ENCODE measurements at places on chromosomes 4 and X.

DNA sequence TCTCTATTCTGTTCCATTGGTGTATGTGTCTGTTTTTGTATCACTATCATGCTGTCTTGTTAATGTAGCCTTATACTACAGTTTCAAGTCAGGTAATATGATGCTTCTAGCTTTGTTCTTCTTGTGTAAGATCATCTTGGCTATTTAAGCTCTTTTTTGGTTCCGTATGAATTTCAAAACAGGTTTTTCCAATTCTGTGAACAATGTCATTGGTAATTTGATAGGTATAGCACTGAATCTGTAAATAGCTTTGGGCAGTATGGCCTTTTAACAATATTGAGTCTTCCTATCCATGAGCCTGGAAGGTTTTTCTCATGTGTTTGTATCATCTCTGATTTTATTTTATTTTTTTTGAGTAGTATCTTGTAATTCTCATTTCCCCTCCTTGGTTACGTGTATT, 94.3 kb downstream of the ANAPC10 start:
- DNase-seq = no peak

DNA sequence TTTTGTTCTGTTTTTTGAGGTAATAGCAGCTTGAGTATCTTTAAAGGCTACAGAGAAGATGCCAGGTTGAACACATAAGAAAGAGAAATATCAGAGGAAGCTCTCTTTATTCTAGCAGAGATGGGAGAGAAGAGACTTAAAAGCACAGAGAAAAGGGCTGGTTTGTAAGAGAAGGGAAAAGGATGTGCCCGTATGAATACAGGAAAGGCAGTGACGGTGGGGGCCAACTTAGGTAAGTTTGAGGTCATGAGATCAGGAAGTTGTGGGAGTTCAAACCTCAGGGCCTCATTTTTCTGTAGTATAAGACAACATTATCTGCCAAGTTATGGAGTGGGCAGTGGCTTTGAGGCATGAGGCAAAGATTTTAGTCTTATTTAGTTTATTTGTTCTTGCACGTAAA, 121.3 kb upstream of the S100G start:
- DNase-seq = no peak

DNA sequence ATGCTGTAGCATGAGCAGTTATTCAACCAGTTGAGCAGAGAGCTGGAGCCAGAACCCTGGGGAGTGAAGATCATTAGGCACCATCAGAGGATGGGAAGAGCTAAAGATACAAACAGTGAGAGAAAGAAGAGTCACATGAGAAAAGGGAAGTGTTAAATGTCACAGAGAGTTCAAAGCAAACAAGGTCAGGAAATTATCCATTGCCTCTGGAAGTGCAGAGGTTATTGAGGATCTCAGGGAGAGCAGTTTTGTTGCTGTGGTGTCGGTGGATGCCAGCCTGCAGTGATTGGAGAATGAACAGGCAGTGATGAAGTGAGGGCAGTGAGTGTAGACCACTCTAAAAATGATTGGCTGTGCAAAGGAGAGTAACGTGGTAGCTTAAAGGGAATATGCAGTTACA, 17.7 kb downstream of the SPARCL1 start:
- DNase-seq = no peak

DNA sequence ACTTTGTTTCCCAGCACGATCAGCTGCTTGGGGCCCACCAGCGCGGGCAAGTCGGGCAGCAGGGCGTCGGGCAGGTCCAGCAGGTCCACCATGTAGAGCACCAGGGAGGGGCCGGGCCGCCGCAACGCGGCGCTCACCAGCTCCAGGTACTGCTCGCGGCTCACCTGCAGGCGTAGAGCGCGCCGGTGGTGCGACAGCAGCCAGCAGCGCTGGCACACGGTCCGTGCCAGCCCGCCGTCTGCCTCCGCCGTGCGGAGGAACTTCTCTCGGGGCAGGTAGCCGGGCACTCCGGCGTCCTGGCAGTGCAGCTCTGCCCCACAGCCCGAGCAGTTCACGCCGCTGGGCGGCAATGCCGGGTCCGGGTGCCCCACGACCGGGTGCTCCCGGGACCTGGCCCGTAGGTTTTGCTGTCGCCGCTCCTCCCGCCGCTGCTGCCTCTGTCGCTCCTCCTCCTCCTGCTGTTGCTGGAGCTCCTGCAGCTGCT, 527 bp downstream of the NOA1 start:
- DNase-seq = no peak

- no peak for DNase-seq
Measured at GRCh38 chr4:189785257-189785656, 155.4 kb upstream of the FRG1 start.

DNA sequence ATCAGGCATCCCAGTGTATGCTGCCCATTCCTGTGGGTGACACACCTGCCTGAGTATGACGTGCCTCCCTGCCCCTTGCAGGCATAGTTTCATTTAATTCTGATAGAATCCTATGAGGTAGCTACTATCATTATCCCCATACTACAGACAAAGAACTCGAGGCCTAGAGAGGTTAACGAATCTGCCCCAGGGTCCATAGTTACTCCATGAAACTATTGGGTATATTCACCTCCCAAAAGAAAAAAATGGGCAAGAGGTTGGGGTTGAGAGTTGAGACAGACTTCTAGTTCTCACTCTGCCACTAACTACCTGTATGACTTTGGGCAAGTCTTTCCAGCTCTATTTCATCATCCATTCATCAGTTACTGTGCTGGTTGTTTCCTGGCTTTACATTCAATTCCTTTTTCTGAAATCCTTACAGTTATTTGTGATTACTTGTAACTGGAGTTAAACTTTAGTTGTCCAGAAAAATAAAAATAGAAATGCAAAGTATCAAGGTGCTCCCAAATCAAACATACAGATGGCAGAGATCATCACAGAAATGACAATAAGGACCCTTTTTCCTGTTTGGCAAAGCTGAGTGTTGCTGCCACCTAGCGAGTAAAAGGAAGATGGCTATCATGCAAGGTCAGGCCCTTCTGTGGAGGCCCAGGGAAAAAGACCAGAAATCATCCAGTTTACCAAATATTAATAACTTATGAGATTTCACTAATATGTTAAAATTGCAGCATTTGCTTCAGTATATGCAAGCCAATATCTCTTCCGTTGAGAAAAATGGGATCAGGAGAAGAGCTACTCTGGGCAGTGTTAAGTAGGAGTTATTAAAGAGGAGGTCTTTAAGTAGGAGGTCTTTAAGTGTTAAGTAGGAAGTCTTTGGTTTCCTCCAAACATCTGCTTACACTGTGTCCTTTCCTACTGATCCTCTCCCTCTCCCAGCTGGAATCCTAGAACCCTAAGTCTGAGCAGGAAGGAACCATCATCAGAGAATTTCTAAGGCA, 17.1 kb upstream of the MAP7D3 start:
- DNase-seq = peak; percentile 41

DNA sequence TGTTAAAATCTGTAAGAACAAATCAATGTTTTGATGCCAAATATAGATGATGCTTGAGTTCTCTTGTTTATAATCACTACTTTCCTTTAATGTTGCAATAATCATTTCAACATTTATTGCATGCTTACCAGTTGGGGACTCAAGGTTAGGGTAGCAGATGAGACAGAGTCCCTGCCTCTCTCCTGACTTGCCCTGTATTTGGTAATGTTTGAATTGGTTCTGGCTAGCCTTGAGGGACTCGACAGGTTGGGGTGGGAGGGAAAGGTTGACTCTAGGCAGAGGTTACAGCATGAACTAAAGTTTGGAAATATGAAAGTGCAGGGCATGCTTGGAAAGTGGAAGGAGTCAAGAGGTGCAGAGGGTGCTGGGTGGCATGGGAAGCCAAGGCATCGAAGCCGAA, 2.0 kb downstream of the SEC24B start:
- no peak for DNase-seq

DNA sequence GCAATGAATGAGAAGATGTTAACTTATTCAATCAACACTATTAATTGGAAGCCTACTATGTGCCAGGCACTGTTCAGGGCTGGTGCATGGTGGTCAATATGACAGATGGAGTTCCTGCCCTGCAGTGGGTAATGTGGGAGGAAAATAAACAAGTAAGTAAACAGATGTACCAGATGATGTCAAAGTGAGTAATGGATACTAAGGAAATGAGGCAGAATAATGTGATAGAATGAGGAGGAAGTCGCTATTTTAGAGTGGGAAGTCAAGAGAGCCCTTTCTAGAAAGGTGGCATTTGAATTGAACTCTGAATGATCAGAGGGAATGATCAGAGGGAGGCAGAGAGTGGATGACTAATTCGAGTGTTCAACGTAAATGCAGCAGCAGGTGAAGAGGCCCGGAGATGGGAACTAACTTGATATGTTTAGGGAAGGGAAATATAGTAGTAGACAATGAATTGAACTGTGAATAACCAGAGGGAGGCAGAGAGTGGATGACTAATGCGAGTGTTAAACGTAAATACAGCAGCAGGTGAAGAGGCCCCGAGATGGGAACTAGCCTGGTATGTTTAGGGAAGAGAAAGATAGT, 48.3 kb downstream of the HMGB3 start:
- DNase-seq = no peak

DNA sequence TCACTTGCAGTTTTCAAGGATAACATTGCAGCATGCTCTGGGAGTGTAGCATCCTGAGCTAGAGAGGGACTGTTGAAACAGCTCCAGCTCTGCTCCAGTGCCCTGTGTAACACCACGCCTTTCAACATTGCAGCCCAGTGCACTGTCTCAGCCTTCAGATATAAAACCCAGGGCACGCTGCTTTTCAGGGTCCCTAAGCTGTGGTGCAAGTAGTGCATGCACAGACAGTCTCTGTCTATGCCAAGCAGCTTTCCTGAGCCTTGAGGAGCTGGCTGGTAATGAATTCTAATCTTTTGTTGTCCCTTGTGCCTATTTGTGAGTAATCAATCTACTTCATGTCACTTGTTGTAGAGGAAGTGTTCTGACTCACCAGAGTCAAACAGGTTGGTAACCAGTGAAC, 897.0 kb downstream of the ARAP2 start:
- no peak for DNase-seq

GRCh38 chr4:47128991-47129390, 97.6 kb downstream of the GABRB1 start:
- DNase-seq = no peak

- DNase-seq = no peak
Measured at GRCh38 chr4:6621556-6621927, 18.9 kb upstream of the MRFAP1 start.

DNA sequence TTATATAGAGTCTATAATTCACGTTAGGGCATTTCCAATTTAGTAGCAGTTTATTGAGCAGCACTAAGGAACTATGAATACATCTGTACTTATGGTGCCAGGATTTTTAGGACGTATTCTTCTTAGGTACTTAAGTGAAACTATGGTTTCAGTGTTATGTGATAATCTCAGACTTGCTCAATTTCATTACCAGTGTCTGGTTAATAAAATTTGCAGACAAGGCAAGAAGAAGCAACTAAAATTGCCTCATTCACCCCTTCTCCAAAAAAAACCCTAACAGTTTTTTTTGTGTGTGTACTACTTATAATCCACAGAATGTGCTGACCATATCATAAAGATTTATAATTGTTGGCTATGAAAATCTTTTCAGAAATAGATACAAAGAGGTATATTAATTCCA, 6.0 kb upstream of the CXCL10 start:
- no peak for DNase-seq

DNA sequence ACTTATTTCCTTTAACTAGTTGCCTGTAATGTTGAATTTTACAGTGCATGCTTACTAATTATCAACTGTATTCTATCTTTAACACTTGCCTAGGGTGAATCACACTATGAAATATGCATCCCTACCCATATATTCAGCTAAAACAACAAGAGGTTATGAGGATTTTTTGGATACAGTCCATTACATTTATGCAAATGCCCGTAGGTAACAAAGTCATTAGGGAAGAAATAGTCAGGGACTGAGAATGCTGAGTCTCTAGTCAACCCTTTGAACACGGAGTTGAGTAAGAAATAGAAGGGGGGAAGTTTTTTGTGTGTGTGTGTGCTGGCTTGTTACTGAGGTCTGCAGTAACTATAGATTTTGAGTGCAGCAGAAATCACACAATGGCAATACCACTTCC, 26.1 kb upstream of the CBLL2 start:
- peak; percentile 28 for DNase-seq

GRCh38 chrX:10769696-10770619, 149.6 kb upstream of the MID1 start:
- peak; percentile 51 for DNase-seq

DNA sequence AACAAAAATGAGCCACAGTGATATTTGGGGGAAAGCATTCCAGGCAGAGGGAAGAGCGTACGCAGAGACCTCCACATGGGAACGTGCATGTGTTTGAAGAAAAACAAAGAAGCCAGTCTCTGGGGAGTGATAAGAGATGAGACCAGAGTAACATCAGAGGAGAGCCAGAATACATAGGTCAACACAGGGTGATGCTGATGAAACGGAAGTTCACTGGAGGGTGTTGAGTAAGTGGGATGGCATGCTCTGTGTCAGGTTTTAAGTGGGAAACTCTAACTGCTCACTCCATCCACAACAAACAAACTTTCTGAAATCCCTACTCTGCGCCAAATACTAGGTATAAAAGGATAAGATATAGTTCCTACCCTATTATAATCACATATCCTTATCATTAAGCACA, 110.0 kb downstream of the ARHGAP6 start:
- no peak for DNase-seq

GRCh38 chr4:1218634-1219565, 30.0 kb downstream of the CTBP1 start:
- DNase-seq = no peak

- no peak for DNase-seq
Measured at GRCh38 chrX:142186103-142186502, 19.0 kb downstream of the MAGEC2 start.

DNA sequence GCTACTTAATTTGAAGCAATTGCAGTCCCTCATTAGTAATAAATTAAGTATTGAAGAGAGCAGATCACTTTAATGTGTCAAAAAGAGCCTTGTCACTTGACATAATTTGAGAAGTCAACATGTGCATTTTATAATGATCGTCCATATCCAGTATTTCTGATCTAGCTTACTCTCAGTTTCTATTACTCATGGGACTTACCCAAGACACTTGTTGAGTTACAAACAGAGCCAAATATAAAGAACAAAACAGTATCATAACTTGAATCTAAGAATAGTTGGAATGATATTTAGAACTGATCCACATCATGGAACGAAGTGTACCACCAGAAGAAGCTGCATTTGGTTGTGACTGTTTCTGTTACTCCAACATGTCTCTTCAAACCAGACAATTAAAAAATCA, 54.7 kb downstream of the SLITRK4 start:
- DNase-seq = no peak
